ENCODE measurements at places on chromosomes 3 and 15. TPM values are rescaled to one million over a fixed set of nuclear protein-coding genes. Genes with fewer than 3 reads are reported as not detected.

The CAMK1 gene
- 15.6 TPM for polyA plus RNA-seq

The DCBLD2 gene
- polyA plus RNA-seq: 272 TPM

The KLF15 gene
- not detected for polyA plus RNA-seq

The KLHL6 gene
- polyA plus RNA-seq: not detected

The TMF1 gene
- polyA plus RNA-seq: 16.1 TPM

The CPNE4 gene
- polyA plus RNA-seq: 3.5 TPM

The RBMS3 gene
- 1.4 TPM for polyA plus RNA-seq

The ROPN1 gene
- not detected for polyA plus RNA-seq

The ST3GAL6 gene
- polyA plus RNA-seq: 1.4 TPM

The RETNLB gene
- not detected for polyA plus RNA-seq

Measured in A549 (cell line).